Neural crest cell (in vitro differentiated cells): ENCODE measurements at places on chromosomes 5 and 9. TPM values are rescaled to one million over a fixed set of nuclear protein-coding genes. Genes with fewer than 3 reads are reported as not detected.
A peak's percentile ranks its signal among the peaks of the same experiment; 100 is the strongest.

DNA sequence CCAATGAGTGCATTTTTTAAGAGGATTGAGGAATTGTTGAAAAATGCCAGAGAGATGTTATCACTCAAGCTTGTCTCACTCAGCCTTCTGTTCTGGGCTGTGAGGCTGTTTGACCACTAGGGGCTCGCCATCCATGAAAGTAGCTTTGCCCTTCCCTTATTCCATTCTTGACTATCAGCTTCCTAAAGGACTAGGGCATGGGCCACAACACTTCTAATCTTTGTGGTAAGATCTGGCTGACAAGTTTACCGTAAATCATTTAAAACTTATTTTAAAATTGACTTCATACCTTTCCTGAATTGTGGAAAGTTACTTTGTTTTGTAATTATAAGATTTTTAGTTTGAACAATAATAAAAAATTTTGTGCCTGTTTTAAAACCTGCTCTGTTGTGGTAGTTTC, 49.5 kb downstream of the TJP2 start:
- peak; percentile 41 for DNase-seq

Gene USP20
- total RNA-seq: 31.1 and 35.9 TPM in 2 replicates

Gene PCDHB3
- total RNA-seq: 5.4 and 5.7 TPM in 2 replicates

DNA sequence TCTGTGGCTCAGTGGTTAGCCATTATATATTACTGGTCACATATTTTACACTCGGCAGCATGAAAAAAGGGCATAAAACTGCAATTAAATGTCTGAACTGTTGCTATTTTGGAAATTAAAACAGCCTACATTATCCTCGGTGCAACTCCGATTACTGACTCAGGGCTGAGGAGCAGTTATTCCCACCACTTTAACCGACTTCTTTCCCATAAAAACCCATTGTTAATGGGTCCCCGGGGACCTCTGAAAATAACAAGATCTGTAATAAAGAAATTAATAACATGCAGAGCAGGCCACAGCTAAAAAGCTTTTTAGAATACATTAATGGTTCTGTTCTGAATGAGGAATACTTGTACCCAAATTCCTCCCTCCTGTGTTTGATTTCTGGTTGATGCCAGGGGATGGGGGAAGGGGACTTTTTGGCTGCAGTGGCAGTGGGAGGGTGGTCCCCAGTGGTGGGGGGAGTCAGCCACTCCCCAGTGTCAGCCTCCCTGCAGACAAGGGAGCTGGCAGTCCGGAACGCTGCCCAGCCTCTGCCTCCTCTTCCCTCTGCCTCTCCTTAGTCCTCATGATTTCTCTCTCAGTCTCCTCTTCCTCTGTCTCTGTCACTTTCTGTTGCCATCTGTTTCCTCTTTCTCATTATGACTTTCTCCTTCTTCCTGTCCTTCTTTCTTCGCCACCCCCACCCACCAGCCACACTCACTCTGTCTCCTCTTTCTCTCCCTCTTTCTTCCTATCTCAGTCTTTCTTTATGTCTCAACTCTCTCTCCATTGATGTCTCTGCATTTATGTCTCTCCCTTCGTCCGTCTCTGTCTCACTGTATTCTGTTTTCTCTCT, 59.0 kb upstream of the ZBTB43 start:
- no peak for DNase-seq

DNA sequence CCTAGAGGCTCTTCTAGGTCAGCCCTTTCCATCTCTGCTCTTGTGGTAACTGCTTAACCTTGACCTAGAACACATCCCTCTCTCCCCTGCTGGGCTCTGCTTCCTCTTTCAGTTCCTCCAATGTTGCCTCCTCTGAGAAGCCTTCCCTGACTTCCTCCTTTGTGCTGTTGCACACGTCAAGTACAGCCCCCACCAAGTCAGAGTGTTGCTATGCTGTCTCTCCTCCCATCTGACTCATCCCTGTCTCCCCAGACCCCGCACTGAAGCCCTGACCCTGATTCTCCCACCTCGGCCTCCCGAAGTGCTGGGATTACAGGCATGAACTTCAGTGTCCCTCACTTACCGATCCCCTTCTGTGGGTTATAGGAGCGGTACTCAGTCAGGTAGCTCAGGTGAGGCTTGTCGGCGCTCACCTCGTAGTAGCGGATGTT, 10.4 kb upstream of the TRIM14 start:
- DNase-seq: no peak

DNA sequence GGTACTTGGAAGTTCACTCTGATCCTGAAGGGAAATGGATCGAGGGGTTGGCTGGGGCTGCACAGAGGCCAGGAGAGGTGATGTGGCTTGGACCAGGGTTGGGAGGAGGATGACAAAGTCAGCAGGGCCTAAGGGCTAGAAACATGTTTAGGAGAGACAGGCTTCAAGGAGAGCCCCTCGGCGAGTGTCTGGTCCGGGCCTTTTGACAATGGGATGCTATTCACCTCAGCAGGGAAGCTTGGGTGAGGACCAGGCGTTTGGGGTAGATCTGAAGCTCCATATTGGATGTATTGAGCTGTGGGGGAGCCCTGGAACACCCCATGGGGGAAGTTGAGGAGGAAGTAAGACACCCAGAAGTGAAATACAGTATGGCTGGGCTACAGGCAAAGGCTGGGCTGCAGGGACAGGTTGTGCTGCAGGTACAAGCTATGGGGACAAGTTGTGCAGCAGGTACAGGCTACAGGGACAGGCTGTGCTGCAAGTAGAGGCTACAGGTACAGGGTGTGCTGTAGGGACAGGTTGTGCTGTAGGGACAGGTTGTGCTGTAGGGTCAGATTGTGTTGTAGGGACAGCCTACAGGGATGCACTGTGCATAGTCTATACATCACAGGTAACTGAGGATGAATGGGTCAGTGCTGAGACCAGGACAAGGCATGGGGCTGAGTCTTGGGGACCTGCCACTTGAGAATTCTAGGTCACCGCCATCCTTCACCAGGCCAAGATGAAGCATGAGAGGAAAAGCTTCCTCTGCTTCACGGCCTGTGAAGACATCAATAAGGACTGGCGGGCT, 22.7 kb upstream of the FIBCD1 start:
- DNase-seq: no peak

- DNase-seq: no peak
Measured at GRCh38 chr9:74282526-74283253, 214.4 kb upstream of the RORB start.
